NCI-H2081 treated with DMSO at 0.1 percent for 48 hours (cell line): ENCODE measurements at places on chromosomes 16 and 17.

- DNase-seq = peak; percentile 40
Measured at GRCh38 chr16:82782715-82783251, 156.0 kb downstream of the CDH13 start.

GRCh38 chr17:67022451-67022810 is 21.9 kb upstream of the CACNG1 start:
- DNase-seq = no peak

DNA sequence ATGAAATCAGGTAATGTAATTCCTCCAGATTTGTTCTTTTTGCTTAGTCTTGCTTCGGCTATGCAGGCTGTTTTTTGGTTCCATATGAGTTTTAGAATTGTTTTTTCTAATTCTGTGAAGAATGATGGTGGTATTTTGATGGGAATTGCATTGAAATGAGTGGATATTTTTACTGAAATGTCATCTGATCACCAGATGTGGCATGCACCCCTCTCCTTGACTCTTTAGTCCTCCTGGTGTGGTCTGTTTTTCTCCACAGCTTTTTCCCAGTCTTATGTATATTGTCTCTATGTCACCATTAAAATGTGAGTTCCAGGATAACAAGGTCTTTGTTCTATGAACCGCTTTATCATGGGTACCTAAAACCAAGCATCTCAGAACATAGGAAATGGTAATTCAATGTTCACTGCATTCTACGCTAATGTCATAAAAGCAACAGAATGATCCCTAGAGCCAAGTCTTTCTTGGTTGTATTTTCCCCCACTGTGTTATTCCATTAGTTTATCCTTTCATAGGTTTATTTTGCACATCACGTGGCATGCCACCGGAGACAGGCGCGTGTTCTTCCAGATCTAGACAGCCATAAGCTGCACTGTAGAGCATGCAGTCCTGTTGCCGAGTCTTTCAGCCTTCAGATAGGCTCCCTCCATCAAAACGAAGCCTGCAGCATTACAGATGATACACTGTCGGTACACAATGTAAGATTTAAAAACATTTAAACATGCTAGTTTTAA is 172.5 kb downstream of the RPTOR start:
- no peak for DNase-seq

GRCh38 chr16:49498666-49499413 is 125.2 kb downstream of the C16orf78 start:
- no peak for DNase-seq

- no peak for DNase-seq
Measured at GRCh38 chr16:86029131-86029741, 130.3 kb downstream of the IRF8 start.

- no peak for DNase-seq
Measured at GRCh38 chr16:2037647-2038381, 9.8 kb downstream of the NTHL1 start.

GRCh38 chr16:14523632-14524031 is 106.4 kb downstream of the PARN start:
- no peak for DNase-seq

DNA sequence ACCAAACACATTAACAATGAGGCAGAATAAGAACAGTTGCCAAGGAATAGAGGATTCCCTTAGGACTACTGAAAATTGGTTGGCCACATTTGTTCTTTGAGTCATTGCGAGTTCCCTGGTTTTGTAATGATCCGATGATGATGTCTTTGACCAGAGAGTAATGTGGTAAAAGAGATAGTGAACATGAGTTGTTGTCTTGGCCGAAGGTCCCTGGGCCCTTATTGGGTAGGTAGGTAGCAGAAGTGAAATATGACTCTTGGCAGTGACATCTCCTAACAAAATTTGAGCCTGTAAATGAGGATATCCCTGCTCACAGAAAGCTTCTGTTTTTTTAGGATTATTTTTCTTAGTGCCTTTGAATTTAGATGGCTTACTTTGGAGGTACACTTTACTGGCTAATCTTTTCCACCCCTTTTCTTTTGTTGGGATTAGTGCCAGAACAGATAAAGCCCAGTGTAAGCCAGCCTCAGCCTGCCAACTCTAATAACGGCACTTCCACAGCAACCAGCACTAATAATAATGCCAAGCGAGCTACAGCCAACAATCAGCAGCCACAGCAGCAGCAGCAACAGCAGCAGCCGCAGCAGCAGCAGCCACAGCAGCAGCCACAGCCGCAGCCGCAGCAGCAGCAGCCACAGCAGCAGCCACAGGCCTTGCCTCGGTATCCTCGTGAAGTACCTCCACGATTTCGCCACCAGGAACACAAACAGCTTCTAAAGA is 47.2 kb downstream of the TNRC6A start:
- no peak for DNase-seq

DNA sequence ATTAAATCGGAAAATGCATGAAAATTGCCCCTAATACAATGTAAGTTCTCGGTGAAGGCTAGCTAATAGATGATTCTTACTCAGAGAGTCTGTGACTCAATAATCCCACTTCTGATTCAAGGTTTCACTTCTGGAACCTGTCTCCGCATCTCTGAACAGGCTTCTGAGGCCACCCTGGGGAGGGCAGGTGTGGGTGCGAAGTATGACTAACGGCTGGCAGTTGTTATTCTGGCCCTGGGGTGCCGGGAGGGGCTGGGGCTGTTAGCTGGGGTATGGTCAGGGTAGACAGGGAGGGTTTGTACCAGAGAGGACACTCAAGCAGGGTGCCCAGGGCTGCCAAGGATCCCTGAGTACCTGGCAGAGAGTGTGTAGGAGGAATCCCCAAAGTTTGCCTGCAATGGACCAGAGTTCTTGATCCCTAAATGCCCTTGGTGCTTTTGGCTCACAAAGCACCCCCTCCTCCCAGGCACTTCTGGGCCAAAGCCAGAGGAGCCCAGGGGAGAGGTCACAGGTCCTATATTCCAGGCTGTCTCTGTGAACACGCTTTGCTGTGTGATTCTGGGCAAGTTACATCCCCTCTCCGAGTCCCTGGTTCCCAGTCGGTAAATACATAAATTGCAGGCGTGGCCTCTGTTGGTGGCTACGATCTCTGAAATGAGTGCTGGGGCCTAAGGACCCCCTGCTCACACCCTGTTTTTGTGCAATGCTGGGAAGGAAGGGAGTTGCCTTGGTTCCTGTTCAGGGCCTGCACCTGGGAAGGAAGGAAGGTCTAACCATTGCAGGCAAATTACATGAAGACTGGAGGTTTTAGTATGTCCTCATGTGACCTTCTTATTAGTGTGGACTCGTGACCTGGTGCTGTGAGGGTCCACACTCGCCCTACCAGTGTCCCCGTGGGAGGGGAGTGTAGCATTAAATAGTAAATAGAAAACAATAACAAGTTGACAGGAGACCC is 49.9 kb upstream of the CPNE2 start:
- no peak for DNase-seq

GRCh38 chr16:11639925-11640899 is 28.0 kb upstream of the SNN start:
- DNase-seq = no peak

GRCh38 chr17:42475121-42475520 is 16.4 kb downstream of the ATP6V0A1 start:
- DNase-seq = no peak

GRCh38 chr17:18995220-18995619 is 9.3 kb downstream of the FAM83G start:
- DNase-seq = no peak

GRCh38 chr17:6780001-6780400 is 4.0 kb downstream of the FBXO39 start:
- DNase-seq = no peak

DNA sequence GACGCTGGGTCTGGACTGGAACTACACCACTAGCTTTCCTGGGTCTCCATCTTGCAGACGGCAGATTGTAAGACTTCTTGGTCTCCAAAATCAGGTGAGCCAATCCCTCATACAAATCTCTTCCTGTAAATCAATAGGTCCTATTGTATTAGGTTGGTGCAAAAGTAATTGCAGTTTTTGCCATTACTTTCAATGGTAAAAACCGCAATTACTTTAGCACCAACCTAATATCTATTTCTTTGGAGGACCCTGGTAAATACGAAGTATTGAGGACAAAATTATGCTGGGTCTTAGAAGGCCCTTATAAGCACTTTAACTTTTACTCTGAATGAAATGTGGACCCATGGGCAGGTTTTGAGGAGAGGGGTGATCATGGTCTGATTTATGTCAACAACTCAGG is 330.6 kb upstream of the C16orf82 start:
- DNase-seq = no peak

DNA sequence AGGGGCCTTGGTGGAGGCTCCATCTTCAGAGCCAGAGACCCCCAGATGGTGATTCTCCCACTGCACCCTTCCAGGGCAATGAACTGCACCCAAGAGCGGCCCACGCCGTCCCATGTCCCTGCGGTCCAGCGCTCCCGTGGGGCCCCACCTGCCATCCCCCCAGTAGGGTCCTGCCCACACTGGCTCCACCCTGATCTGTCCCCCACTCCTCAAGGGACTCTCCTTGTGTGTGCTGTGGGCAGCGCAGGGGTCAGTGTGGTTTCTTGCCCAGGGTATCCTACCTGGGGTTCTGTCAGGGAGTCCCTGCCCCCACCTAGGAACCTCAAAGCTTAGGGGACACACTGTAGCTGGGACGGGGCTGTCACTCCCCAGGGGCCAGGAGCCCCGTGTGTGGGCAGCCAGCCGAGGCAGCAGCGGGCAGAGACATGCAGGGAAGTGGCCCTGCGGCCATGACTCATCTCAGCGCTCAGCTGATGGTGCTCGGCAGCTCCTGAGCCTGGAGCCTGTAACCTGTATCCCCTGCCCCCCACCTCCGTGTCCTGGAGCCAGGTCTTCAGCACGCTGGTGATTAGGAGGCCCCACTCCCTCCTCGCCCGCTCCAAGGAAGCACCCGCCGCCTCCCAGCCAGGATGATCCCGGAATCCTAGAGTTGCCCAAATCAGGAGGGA is 35.7 kb upstream of the SSTR5 start:
- no peak for DNase-seq

GRCh38 chr16:89686520-89687091 is at the start of gene CDK10:
Gene CDK10 (plus strand): TSS chr16:89686689. CDS start chr16:89686711, 22 bp downstream.
- no peak for DNase-seq

DNA sequence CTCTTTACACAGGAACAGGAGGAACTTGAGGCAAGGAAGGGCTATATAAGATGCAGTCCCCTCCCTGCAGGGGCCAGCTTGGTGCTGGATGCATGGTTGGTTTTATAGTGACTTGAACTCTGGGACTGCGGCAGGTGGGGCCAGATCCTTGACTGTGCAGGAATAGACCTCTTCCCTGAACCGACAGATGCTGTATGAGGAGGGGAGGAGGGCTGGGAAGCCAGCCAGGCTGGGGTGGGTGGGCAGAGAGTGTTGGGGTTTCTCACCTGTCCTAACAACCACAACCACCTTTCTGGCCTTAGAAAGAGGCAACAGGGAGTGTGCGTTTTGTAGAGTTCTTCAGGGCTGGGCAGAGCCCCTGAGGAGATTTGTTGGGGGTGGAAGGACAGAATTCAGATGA is 798.1 kb downstream of the KCNJ18 start:
- no peak for DNase-seq

- no peak for DNase-seq
Measured at GRCh38 chr17:55564081-55564480, 52.8 kb upstream of the SMIM36 start.

GRCh38 chr17:76138234-76138895 is 2.7 kb downstream of the FOXJ1 start:
- DNase-seq = peak; percentile 48

DNA sequence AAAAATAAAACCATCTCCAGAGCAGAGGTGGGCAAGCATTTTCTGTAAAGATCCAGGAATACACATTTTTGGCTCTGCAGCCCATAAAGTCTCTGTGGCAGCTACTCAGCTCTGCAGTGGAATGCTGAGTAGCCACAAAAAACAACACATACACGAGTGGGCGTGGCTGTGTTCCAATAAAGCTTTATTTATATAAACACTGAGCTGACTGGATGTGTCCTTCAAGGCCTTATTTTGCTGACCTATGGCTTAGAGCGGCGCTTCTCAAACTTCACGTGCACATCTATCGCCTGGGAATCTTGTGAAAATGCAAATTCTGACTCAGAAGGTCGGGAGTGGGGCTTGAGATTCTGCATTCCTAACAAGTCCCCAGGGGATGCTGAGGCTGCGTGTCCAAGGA is 39.7 kb downstream of the XYLT1 start:
- DNase-seq = no peak

GRCh38 chr16:6009151-6009550 is 911.6 kb upstream of the EEF2KMT start:
- no peak for DNase-seq

GRCh38 chr16:30030841-30031413 is at the start of gene TLCD3B:
Gene TLCD3B (minus strand): TSS chr16:30031271. CDS start chr16:30030527, 744 bp downstream.
- no peak for DNase-seq

DNA sequence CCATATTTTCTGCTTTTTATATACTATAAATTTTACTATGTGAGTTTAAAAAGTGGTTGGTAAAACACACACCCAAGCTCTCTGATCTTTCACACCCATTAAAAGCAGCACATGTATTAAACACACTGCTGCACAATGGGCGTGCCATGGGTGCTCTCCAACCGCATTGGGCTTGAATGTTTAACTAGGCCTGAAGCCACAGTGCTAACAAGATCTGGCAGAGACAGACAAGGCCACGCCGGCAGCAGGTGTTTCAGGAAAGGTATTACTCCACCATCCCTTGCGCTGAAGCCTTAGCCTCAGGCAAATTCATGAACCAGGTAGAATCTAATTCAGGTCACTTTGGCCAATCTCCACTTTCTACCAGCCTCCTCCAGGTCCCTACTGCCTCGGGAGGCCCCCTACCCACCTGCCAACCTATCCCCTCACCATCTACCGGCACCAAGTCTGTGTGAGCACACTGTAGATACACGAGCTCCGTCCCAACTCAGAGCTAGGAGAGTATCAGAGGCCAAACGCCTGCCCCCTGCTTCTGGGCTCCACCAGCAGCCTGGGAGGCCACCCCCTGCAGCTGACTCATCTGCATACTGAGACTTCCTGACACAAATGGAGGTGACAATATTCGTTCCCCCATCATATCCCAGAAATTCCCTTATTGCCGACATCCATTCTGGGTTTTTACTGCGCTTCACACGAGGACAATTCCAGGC is 95.0 kb downstream of the ADCY9 start:
- DNase-seq = peak; percentile 96

- no peak for DNase-seq
Measured at GRCh38 chr16:874366-875181, 74.0 kb upstream of the GNG13 start.

GRCh38 chr17:82477934-82478333 is 19.4 kb downstream of the NARF start:
- DNase-seq = no peak

- no peak for DNase-seq
Measured at GRCh38 chr16:87198328-87198832, 118.8 kb downstream of the C16orf95 start.

- DNase-seq = no peak
Measured at GRCh38 chr17:29686993-29687590, 64.4 kb upstream of the CORO6 start.

DNA sequence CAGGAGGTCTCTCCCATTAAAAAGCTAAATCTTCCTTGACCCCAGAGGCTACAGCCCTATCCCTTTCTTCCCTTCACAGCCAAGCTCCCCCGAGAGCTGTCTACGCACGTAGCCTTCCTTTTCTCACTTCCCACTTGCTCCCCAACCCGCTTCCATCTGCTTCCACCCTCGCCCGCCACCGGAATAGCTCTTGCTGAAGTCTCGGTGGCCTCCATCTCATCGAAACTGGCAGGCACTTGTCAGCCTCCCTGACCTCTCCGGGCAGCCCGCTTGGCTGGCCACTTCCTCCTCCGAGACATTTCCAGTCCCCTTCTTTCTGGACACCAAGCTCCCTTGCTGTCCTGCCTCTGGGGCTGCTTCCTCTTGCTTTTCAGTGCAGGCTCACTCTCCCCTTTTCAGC is 10.7 kb upstream of the EPOP start:
- DNase-seq = no peak

GRCh38 chr17:38428112-38428642 is at the start of gene ARHGAP23:
Gene ARHGAP23 (plus strand): TSS chr17:38428464. CDS start chr17:38428486, 22 bp downstream.
- no peak for DNase-seq

GRCh38 chr16:11219178-11219577 is 36.8 kb downstream of the SOCS1 start:
- DNase-seq = no peak
